Kidney epithelial cell (primary cell): ENCODE measurements at places on chromosomes 3 and 15.
A peak's percentile ranks its signal among the peaks of the same experiment; 100 is the strongest.

GRCh38 chr15:73813589-73813988 is 59.8 kb upstream of the TBC1D21 start:
- no peak for DNase-seq

- no peak for DNase-seq
Observed at GRCh38 chr3:64909757-64910467, 222.1 kb upstream of the ADAMTS9 start.

- no peak for DNase-seq
Observed at GRCh38 chr3:111215481-111215880, 143.9 kb downstream of the NECTIN3 start.

- DNase-seq: peak; percentile 9
Observed at GRCh38 chr3:13308380-13308801, 111.7 kb downstream of the NUP210 start.

DNA sequence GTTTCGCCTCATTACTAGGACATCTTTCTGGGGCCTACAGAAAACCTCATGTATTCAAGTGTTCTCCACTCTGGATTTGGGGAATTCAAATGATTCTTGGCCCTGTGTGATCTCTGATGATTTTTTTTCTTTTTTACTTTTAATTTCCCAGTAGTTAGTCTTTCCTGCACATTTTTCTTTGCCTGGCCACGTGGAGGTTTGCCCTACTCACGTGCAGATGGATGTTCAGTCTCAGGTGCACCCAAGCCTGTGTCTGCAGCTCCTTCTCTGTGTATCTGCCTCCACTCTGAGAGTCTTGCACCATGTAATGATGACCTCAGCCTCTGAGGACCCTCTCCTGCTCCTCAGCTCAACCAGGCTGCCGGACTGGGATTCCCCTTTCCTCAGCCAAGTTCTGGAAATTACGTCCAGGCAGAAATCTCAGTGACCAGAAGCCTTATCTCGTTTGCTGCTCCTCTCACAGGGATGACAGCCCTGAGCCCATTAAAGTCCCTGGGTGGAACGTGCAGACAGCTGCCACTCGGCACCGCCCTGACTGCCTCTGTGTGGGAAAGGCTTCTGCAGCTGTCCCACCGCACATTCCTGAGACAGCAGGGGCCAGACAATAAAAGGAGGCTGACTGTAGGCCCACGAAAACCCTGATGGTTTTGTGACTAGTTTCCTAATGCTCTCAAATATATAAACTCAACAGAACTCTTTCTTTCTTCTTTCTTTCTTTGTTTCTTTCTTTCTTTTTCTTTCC is 31.4 kb upstream of the GABRB3 start:
- DNase-seq: no peak

DNA sequence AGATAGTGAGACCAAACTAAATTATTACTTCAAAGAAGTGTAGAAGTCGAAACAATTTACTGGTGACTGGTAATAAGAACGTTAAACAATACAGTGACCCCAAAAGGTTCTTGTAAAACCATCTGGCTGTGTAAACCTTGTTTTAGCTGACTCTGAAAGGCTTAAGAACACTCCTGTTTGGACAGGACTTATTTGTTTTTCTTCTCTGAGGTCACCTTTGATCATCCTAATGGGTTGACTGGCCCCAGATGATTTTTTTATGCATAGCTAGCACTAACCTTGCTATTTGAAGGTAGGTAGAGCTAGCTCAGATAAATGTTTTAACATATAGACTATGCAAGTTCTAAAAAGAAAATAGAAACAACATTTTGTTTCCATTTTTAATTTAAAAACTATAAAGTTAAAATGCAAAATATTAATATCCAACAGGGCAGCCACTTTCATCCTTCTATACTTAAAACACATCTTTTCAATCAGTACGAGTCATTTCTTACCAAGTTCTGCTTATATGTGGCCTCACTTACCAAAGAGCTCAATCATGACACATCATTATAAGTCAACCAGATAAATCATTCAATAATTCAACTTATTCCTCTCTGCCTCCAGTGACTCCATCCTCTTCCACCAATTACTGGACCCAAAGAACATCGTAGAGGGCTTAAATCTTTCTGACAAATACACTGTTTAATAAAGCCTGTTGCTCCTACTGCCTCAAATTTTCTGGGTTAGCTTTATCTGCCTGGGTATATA is 158.8 kb downstream of the SSR3 start:
- no peak for DNase-seq

- DNase-seq: no peak
Observed at GRCh38 chr3:17755836-17756235, 13.4 kb upstream of the TBC1D5 start.

DNA sequence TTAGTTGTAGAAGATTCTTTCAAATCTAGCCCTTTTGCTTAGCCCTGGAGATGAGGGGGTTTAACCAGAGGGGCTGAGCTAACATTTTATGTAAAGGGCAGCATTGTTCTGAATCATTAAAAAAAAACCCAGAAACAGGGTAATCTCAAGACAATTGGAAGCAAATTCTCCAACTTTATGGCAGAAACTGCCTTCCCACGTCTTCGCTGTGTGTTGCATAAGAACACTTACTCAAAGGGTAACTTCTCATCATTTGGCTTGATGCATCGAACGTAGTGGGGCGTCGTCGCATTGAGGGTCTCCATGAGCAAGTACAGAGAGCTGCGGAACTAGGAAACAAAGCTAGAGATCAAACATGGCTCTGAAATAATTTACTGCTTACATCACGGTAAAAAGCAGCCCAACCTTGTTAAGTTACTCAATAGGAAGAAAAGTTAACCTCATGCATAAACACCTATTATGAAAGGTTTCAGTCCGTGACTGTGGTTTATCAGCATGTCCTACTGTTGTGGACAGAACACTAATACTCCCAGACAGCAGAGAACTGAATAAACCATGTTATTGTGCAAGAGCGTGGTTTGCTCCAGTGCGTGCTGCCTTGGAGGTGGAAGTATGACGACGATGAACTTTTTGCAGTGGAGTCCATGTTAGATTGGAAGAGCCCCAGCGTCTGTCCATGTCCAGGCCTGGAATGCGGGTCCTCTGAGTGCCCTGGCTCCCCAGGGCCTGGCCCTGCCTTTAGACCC is 48.7 kb downstream of the MYO5C start:
- DNase-seq: peak; percentile 26

GRCh38 chr3:58334506-58334884 is 1.8 kb downstream of the PXK start:
- DNase-seq: no peak

DNA sequence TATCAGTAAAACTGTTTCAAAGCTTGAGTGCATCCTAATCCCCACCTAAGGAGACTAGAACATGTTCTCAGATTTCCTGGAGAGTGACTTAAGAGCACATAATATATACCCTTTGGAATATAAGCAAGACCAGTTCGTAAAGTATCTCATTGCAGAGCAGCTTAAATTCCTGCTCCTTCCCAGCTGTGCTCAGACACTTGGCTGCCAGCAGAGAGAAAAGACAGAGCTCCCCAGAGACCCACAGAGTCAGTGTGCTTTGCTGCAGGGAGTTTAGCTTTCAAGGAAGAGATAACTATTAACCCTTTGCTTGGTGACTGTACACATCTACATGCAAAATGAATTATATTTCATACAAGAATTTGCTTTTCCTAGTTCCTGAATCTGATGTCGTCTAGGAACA is 338.1 kb upstream of the ARHGEF26 start:
- DNase-seq: no peak

DNA sequence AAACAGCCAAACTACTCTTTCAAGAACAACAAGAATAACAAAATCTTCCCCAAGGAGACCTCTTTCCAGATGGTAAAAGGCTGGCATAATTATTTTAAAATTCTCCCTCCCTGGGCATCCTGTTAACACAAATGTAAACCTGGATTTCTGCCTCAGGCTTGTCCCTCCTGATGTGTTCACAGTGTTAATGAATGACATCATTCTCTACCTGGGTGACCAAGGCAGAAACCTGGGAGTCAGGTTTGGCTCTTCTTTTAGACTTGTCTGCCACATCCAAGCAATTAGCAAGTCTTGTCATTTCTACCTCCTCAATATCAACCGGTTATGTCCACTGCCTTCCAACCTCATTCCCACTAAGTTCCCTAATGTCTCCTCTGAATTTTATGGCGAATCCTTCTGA is 368.7 kb upstream of the TBL1XR1 start:
- no peak for DNase-seq

GRCh38 chr15:89139613-89140499 is 51.6 kb downstream of the ABHD2 start:
- no peak for DNase-seq

DNA sequence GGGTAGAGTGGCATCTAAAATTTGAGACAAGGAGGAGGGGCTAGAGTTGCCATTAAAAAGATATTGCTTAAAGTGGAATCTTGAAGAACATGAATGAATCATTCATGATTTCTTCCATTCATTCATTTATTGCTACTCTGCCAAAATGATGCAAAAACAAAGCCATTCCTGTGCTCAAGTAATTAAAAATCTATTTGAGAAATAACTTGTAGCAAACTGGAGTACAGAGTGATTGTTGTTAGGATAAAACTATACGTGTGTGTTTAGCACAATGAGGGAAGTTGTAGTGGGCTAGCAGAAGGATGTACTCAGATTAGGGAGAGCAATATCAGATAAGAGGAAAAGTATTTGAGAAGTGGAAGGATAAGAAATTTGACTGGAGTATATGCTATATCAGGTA is 11.7 kb upstream of the CLDN1 start:
- DNase-seq: no peak

- no peak for DNase-seq
Observed at GRCh38 chr15:65801229-65801805, 9.2 kb upstream of the DENND4A start.

- DNase-seq: no peak
Observed at GRCh38 chr3:149713730-149714654, 38.3 kb downstream of the COMMD2 start.

- DNase-seq: no peak
Observed at GRCh38 chr3:195201295-195201694, 69.7 kb downstream of the XXYLT1 start.

GRCh38 chr3:146191051-146191450 is 30.1 kb upstream of the PLOD2 start:
- DNase-seq: no peak

- peak; percentile 44 for DNase-seq
Observed at GRCh38 chr15:100111125-100112060, 230.4 kb downstream of the ADAMTS17 start.

- no peak for DNase-seq
Observed at GRCh38 chr15:73370151-73370550, 1.4 kb upstream of the HCN4 start.

DNA sequence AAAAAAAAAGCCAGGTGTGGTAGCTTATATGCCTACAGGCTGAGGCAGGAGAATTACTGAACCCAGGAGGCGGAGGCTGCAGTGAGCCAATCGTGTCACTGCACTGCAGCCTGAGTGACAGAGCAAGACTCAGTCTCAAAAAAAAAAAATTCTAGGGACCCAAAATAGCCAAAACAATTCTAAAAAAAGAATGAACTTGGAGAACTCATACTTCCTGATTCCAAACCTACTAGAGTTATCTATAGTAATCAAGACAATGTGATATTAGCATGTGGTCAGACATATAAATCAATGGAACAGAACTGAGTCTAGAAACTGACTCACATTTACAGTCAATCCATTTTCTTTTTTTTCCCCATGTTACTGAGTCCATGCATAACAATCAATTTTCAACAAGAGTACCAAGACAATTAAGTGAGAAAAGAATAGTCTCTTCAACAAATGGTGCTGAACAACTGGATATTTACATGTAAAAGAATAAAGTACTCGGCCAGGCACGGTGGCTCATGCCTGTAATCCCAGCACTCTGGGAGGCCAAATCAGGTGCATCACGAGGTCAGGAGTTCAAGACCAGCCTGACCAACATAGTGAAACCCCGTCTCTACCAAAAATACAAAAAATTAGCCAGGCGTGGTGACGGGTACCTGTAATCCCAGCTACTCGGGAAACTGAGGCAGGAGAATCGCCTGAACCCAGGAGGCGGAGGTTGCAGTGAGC is 11.9 kb downstream of the PRKAR2A start:
- DNase-seq: no peak

DNA sequence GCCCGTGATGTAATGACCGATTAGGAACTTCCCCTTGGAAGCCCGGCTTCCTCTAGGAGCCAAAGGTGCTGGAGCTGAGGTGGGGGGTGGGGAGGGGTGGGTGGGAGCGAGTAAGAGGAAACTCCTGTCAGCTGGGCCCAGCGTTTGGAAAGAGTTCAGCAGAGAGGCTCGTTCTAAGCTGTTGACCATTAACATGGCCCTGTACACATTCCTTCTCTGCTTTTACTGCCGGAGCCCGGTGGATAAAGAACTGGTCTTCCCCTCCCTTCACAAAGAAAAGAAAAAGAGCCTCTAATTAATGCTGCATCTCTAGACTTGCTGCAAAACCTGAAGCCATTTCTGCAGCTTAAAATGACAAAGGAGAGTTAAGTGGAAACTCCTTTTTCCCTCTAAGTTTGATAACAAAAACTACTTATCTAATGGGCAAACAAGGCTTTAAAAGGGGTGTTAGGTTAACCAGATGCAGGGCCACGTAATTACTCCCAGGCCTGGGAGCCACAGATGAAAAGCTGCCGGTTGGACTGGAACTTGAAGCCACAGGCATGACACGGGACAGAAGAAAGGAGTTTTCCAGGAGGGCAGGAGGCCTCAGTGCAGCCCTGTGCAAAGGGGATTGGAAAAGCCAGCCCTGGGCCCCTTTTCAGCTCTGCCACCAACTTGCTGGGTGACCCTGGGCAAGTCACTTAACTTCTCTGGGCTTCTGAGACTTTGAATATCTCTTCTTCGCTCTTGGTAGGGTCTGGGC is 71.3 kb downstream of the SMAD6 start:
- DNase-seq: no peak

DNA sequence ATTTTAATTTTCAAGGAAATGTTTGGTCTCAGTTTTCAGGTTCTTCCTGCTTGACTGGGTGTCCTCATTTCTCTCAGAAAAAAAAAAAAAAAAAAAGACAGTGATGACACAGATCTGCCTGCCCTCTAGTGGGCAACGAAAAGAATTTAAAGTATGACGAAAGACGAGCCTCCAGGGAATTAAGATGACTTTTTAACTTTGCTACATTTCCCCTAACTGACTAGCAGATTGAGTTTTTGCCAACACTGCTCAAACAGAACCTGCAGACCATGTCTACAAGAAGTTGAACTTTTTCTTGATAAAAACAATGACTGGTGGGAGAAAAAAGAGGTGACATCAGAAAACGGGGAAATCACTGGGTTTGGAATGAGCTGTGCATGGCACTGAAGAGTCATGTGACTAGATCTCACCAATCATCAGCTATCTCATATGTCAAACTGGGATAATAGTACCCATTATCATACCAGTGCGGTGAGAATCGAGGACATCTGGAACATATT is 40.8 kb downstream of the EOMES start:
- peak; percentile 41 for DNase-seq

- DNase-seq: no peak
Observed at GRCh38 chr3:136207489-136208115, 11.5 kb upstream of the MSL2 start.

- DNase-seq: no peak
Observed at GRCh38 chr3:137987723-137988122, 22.2 kb upstream of the CLDN18 start.

DNA sequence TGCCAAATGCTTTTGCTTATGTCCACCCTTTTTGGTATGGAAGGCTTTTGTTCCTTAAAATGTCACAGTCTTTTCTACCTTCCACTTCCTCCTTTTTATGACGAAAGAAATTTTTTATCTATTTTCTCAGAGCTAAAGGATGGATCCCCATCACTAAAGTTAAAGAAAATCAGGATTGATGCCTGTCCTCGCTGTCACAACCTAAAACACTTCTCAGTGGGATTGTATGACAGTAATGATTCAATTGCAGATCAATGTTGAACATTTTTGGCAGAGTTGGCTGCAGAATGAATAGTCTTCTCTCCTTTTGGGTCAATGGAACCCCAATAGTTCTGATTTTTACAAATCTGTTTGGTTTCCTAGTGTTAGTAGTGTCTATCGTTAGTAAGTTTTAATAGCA is 549.8 kb upstream of the ROBO2 start:
- no peak for DNase-seq

- no peak for DNase-seq
Observed at GRCh38 chr3:124783696-124784095, 53.4 kb downstream of the UMPS start.
